NCI-H2227 treated with DMSO at 0.1 percent for 48 hours (cell line): ENCODE measurements at places on chromosomes 16 and 17.

GRCh38 chr17:49447628-49448302 is 33.1 kb upstream of the PHB1 start:
- no peak for DNase-seq

DNA sequence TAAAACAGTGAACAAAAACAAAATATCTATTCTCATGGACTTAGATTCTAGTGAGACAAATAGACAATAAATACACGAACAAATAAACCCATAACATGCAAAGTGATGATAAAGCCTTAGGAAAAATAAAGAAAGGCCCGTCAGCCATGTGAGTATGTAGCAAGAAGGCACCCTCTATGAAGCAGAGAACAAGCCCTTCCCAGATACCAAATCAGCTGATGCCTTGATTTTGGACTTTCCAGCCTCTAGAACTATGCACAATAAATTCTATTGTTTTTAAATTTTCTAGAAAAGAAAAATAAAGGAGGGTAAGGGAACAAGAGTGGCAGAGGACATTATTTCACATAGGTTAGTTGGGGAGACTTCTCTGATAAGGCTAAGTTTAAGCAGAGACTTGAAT is 40.7 kb upstream of the SMURF2 start:
- no peak for DNase-seq

- DNase-seq, result no peak
These were observed 552 bp downstream of the C17orf58 start for GRCh38 chr17:67995570-67996263.

- no peak for DNase-seq
These were observed 68.5 kb downstream of the RPTOR start for GRCh38 chr17:80612997-80613731.

DNA sequence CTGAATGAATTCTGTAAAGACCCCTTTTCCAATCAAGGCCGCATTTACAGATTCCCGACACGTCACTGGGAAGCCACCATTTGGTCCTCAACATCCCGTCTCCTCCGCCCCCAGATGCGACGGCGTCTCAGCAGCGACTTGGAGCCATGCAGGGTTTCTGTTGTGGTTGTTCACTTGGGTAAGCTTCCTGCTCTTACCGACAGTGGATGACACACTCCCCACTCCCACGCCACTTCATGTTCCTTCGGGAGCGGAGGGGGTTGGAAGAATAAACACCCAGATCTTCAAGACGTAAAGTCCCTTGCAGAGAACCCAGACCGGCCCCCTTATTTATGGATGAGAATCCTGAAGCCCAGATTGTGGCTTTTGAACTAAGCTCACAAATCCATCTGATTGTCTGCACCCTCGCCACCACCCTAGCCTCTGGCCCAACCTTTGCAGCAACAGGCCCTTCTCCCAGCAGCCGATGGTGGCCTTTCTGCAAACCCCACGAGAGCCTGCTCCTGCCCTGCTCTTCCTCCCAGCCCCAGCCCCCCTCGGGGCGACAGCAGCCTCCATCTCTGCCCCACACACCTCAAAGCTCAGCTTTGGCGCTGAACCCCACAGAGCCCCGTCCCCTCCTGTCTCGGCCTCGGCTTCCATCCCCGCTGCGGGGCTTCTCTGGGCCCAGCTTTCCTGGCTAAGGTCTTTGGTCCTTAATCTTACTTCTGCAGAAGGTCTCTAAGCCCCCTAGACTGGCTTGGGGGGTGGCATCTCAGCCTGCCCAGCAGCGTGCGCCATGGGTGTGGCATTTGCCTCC is 19.0 kb upstream of the OSGIN1 start:
- no peak for DNase-seq

GRCh38 chr17:34254651-34255380 is at the start of gene CCL2:
CCL2 (plus strand) TSS chr17:34255285; CDS start chr17:34255350, 65 bp downstream.
- DNase-seq, result peak; percentile 77

DNA sequence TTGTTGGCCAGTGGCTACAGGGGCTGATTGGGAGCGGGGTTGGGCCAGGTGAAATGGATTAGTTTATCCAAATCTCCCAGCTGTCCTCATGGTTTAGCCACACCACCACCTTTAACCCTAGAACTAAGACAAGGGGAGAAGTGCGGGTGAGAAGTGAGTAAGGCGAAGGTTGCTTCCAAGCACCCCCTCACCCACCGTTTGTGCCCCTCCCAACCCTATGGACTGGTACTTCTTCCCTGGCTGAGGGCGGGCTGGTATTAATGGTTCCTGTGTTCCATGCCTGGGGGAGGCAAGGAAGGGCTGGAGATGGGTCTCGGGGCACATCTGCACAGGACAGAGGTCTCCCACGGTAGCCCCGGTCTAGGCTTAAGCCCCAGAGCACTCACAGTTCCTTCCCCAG is 25.1 kb downstream of the NT5M start:
- no peak for DNase-seq

DNA sequence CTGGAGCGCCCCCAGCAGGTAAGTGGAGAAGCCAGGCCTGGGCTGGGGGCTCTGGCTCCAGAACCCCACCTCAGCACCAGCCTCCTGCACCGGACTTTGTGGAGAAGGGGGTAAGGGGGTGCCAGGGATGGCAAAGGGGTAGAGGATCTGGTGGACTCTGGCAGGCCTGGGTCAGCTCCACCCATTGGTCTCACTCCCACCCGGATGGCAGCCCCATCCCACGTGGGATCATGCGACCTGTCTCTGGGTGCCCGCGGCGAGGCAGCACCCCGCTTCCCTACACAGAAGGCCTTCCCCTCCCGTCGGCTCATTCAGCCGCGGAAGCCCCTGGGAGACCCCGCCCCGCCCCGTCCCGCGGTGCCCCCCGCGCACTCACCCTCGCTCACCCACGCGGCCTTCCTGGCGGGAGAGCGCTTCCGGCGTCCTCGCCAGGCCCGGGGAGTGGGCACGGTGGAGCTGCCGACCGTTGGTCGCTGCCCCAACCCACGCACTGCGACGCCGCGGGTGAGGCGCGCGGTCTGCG is 498 bp upstream of the PLEKHG4 start:
- no peak for DNase-seq

DNA sequence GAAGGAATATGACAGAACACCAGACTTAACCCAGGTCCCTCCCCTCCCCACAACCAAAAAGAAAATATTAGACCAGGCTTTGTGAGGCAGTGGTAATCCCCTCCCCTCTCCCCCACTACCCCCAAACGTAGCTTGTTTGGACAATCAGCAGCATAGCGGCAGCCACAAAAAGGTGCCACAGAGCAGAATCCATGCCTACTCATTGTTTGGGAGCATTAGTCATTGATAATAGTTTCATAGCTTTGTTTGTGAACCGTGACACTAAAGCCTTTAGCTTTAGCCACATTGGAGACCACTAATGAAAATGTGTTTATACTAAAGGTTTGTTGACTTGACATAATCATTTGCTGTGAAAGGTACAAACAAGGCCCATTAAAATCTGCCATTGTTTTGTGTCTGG is 65.1 kb downstream of the NUP93 start:
- DNase-seq, result no peak

DNA sequence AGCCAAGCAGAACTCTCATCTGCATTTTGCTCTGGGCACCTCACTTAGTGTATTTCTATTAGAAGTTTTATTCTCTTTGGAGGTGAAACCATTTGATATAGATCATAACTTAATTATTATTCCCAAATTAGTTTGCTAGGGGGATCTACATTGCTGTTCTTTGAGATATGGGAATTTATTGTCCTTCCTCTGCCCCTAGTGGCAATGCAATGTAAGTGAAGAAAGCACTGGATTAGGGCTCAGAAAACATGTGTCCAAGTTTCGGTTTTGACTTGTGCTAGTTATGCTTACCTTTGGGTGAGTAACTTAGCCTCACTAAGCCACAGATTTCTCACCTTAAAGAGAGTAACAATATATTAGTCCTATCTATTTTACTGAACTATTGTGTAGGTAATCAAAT is 2.9 kb downstream of the KRT39 start:
- DNase-seq, result no peak

DNA sequence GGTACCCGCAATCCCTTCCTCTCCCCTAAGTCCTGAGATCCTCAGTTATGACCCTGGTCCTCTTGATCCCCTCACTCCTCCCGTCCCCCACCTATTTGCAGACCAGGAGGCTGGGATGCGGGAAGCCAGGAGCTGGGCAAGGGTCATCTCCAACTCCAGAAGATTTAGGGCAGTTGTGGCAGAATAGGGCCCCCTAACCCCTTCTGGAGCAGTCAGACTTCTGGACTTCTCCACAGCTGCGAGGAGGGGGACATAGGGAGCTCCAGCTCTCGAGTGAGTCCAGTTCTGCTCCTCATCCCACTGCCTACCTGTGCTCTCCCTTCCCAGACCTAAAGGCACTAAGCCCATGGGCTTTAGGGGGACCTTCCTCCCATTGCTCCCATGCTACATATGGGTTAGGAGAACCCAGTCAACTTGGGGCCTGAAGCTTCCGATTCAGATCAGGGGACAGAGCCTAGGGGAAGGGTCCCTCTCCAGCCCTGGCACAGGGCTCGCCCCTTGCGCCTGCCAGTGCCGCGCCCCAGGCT is 1.3 kb downstream of the WNK4 start:
- no peak for DNase-seq

DNA sequence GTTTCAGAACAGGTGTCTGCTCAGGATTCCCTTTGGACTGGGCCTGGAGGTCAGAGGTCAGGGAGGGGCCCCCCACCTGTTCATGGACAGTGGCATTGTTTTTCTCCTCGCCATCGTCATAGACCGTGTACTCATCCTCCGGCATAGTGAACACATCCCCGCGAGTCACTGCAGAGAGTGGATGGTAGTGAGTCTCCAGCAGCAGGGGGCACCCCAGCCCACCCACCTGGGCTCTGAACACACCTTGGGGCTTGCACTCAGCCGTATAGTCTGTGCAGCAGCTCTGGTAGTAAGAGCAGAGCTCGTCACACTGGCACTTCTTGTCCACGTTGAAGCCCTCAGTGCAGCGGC is 448 bp downstream of the VTN start:
- DNase-seq, result no peak

DNA sequence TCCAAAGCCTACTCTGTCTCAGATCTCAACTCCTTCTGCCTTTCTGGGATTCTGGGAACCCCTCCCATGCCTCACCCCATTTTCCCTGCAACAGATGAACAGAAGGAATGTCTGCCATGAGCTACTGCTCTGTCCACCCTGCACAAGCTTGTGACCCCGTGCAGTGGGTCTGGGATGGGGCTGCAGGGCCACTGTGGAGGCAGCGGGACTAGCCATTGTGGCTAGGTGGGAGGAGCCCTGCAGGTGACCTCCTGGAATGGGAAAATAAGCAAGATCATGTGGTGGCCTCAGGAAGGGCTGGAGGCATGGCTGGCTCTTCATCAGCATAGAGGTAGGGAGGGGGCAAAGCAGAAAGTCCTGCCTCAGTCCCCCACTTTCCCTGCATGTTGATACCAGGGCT is 13.7 kb downstream of the PDP2 start:
- DNase-seq, result no peak

- no peak for DNase-seq
These were observed 1.9 kb upstream of the FAM20A start for GRCh38 chr17:68603027-68603426.
